ENCODE measurements at places on chromosomes 6 and 20. TPM values are rescaled to one million over a fixed set of nuclear protein-coding genes. Genes with fewer than 3 reads are reported as not detected.

The ADGRB3 gene
- not detected for total RNA-seq

The PPP1R3G gene
- not detected for total RNA-seq

The MAP3K5 gene
- total RNA-seq: 20.1 TPM

The MCHR2 gene
- total RNA-seq: not detected

The CTAGE9 gene
- total RNA-seq: not detected

The MOXD1 gene
- total RNA-seq: not detected

The SAMD10 gene
- total RNA-seq: 32.7 TPM

The ZBTB46 gene
- 0.54 TPM for total RNA-seq

The LCA5 gene
- total RNA-seq: 0.32 TPM

The IMPG1 gene
- not detected for total RNA-seq

The THBS2 gene
- not detected for total RNA-seq

The IL17A gene
- total RNA-seq: 141 TPM

- peak; percentile 42 for ATAC-seq
These were observed 20.4 kb upstream of the EFHC1 start for GRCh38 chr6:52399511-52400312.

- peak; percentile 83 for ATAC-seq
These were observed at the start of gene DHX16 for GRCh38 chr6:30672445-30673253. Gene DHX16, minus strand, starts transcription at chr6:30673006. Its CDS starts 165 bp downstream, at chr6:30672841.

GRCh38 chr20:19908576-19908975 is 108.6 kb upstream of the NAA20 start:
- ATAC-seq: no peak

DNA sequence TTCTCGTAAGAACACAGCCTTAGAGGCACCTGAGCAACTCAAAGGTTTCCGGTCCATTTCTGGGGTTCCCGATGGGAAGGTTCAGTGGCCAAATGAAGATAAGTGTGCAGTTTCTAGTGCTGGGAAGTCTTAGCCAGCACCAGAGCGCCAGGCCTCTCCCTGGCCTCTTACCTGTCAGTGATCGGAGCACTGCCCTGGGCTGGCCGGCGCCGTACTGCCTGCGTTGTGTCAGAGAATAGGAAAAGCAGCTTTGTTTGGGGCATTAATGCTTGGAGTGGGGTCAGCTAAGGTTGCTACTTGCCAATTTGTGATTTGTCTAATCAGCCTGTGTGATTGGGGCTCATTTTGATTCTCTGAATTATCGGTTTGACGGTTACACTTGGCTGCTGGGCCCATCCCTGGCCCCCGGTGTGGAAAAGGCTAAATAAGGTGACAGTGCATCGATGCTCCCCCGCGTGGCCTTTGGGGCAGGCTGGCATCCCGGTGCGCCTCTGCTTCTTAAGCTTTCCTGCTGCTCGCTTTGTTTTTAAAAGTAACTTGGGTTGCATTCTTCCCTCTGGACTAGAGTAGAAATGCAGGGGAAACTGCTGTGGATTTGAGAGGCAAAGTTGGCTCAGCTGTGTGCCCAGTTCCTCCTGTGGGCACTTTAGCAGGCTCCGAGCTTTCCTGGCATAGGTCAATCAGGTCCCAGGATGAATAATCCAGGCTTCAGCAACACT is 51.8 kb downstream of the TCP11 start:
- ATAC-seq: no peak

- ATAC-seq: no peak
These were observed 36.7 kb downstream of the KIF6 start for GRCh38 chr6:39688494-39688893.

DNA sequence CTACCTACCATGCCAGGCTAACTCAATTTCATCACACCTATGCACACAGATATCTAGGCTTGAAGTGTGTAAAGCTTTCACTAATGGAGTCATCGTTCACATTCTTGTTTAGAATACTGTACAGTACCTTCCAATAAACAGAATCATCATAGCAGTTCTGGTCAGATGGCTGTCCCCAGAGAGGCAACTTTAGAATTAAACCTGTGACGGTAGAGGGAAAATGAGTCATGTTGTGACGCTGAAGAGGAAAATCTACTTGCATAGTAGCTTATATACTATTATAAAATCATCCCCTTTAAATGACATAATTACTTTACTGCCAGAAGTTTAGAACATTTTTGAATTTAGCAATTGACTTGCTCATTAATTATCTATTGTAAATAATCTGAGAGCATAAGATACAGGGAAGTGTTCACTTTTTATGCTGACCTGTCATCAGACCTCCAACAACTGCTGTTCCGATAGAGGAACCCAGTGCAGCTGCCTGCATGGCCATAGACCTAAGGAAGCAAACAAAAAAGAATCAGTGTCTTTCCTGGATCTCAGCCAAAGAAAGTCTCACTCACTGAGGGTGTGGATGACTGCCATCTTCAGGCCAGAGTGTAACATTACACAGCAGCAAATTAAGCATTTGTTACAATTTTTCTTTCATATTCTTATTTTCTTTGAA is 29.8 kb downstream of the RHAG start:
- no peak for ATAC-seq

GRCh38 chr6:38171997-38172738 is 352.6 kb downstream of the ZFAND3 start:
- no peak for ATAC-seq

DNA sequence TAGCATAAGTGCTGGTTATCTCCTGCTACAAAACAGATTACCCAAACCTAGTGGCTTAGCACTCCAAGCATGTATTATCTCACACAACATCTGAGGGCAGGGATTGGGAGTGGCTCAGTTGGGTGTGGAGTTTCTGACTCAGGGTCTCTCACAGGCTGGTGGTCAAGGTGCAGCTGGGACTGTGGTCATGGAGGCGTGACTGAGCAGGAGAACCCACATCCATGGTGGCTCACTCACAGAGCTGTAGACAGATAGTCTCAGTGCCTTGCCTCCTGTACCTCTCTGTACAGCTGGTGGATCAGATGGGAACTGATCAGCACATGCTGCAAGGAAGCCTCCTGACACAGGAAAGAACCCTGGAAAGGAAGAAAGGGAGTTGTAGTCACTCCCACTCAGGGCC is 83.1 kb upstream of the CST7 start:
- ATAC-seq: peak; percentile 12

DNA sequence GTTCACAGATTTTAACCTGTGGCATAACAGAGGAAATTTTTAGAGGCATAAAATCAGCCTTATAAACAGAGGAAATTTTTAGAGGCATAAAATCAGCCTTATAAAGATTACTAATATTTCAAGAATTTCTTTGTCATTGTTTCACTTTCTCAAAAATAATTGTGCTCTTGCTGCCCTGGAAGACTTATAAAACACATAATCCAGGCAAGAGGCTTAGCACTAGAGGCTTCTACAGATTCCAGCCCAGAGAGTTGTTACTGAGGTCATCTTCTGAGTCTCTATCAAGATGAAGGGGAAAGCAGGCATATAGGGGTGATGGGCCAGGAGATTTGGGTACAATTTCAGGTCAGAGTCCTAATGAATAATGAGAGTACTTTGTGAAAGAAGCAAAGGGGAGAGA is 85.7 kb downstream of the RFPL4B start:
- no peak for ATAC-seq

GRCh38 chr20:56166781-56167465 is 81.6 kb upstream of the MC3R start:
- ATAC-seq: no peak

DNA sequence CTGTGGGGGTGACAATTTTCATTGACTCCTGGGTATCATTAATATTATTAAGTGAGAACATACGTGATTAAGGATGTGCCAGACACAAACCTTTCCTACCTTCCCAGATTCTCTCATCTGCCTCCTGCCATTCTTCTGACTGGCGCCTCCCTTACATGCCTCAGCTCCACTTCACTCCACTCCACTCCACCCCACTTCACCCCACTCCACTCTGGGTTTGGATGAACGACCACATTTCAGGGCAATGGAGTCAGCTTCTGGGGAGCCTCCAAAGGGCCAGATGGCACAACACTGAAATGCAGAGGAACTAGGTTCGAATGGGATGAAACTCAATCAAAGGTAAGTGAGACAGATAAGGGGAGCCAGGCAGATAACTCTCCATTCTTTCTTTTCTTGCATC is 40.5 kb upstream of the LRRC1 start:
- no peak for ATAC-seq

DNA sequence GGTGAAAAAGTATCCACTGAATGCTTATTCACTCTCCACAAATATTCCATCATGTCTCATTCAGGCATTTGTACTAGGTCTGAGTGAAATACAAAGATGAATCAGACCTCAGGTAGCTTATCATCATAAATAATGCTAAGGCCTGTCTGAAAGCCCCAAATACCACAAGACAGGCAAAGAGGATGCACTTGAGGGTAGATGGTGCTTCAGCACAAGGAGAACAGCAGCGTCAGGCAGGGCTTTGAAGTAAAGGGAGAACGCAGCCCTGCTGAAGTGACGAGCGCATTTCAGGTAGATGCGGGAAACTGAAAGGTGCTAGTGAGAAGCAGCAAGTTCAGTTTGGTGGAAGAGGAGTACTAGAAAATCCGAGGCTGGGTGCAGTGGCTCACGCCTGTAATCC is 38.7 kb downstream of the MAP3K5 start:
- ATAC-seq: peak; percentile 90

DNA sequence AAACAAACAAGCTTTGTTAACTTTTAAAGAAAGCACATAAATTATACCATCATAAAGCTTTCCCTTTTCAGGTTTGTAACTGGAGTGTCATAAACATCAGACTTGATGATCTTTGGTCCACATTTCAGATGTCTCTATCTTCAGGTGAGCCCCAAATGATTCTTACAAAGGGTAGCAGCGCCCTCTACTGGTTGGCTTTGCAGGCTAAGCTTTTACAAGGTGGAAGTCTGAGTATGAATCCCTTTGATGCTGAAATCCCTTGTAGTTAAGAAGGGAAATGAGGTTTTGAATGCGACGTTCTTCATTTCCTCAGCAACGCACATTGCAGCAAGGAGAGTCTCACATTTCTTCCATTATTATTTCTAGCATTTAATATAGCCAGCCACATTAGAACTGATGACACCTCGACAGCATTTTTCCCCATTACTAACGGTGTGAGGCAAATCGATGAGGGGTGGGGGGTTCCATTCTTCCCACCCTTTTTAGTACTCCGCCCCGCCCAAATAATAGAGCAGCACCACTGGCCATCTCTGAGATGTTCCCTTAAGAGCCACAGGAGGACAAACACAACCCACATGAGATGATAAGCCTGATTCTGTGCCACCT is 126.3 kb upstream of the NT5E start:
- ATAC-seq: peak; percentile 45

DNA sequence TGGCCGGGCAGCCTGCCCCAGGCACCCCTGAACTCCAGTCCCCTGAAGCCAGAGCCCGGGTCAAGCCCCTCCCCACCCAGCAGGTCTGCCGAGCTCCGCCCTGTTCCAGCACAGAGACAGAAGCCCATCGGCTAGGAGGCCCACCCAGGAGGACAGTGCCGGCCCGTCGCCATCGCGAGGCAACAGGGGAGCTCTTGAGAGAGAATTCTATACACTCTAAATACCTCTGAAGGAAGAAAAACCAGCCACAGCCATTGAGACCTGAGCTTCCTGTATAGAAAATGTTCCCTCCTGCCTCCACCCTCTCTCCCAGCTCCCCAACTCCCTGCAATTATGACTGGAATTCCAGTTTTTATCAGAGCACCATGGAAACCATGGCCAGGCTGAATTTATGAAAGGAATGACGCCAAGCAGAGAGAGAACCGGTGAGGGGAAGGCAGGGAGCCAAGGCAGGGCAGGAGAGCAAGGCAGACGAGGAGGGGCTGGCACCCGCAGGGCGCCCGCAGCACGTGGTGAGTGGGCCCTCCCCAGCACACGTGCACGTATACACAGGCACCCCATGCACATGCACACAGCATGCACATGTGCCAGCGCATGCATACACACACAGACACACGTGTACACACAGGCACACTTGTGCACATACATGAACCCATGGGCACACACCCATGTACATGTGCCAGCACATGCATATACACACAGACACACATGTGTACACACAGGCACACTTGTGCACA is 27.6 kb upstream of the MRGBP start:
- no peak for ATAC-seq

DNA sequence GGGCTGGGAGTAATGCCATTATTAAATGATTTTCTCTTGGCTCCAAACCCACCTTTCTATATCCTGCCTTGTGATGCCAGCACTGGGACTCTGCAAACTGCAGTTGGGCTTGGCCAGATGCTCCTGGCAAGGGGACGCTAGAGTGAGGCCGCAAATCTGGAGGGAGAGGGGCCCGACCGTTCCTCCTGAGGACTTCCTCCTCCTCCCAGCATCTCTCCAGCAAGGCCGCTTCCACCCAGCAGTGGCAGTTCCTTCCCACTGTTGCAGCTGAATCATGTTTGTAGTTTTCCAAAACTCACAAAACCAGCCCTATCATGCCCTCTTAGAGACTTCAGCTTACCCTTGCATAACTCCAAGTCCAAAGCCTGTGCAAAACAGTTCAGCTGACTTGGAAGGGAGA is 244.4 kb downstream of the FOXA2 start:
- ATAC-seq: no peak

DNA sequence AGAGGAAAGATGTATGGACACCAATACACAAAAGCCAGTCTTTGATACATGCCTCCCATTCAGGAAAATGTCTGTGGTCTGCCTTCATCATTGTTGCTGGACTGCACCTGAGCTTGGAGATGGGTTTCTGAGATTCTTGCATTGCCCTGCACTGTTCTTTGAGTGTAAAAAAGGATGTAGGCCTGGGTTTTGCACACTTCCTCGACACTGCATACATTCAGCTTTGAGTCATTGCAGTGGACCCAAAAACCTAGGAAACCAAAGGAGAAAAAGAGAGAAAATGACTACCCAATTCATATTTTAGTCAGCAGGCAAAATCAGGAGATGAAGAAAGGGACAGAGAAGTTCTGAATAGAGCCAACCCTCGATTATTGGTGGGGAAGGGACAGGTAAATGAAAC is 9.0 kb downstream of the TOMM6 start:
- ATAC-seq: no peak

- no peak for ATAC-seq
These were observed 84.8 kb downstream of the TTLL2 start for GRCh38 chr6:167409694-167410093.

DNA sequence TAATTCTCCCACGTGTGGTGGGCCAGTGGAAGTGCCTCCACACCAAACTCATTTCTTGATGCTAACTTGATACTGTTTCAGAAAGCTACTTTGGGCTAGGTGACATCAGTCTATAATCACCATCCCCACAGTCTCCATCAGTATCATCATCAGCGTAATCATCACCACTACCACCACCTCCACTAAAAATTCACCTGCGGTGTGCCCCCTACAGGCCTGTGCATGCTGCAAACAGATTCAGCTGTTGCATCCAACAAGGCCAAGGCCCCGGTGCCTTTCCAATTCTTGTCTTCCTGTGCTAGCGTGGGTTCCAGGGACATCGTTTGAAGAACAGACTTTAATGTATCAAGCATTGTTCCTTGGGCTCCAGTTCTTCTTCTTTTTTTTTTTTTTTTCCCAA is 201.3 kb upstream of the EXOC2 start:
- peak; percentile 26 for ATAC-seq

- ATAC-seq: no peak
These were observed 5.1 kb downstream of the RPS21 start for GRCh38 chr20:62392077-62392418.

All from activated T-helper 17 cell treated with anti-CD3 and anti-CD28 coated beads, Interleukin-2, amount 50 U/mL, for 72 hours (primary cell).